SJSA1 (cell line): ENCODE measurements at places on chromosomes 12 and 14.

DNA sequence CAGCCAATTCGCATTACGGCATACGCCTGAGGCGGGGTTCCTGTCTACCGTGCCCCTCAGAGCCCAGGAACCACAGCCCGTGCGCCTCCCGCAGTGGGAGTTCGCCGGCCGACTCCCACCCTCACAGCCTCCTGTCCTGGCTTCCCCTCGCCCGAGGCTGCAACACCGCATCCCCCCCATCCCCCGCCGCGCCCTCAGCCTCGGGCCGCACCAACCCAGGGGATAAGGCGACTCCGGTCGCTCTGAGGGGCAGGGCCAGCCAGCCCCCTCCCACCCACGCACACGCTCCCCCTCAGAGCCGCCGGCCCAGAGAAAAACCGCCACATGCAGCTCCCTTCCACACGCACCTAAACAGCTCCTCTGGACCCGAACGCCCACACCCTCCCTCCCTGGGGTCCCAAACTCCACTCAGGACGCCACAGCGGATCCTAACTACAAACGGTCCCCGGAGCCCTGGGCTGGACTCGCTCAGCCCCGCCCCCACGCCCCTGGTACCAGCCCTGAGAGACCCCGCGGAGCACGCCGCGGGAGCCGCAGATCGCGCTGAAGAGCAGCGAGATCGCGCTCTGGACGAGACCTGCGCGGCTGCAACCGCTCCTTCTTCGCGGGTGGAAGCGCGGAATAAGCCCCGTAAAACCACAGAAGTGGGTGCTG, at the start of gene C14orf39:
Gene C14orf39 (minus strand): TSS at position 466 of the 654 bp plus-strand sequence. CDS start 985 bp downstream, outside the sequence.
- peak; percentile 9 for DNase-seq

DNA sequence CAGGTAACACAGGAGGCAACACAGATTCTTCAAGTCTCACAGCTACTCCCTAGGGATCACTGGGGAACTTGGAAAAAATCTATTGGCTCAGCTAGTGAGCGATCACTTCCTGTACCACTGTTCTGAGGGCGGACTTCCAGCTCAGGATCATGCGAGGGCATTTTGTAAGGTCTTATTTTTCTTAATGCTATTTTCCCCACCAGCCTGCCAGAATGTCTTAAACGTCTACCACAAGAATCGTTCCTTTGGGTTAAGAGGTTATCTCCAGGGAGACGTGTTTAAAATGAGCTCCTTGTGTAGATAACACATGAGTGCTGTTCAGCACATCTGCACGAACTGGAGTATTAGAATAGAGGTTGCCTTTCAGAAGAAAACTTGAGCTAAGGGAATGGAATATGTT, 162.6 kb downstream of the ETNK1 start:
- no peak for DNase-seq

DNA sequence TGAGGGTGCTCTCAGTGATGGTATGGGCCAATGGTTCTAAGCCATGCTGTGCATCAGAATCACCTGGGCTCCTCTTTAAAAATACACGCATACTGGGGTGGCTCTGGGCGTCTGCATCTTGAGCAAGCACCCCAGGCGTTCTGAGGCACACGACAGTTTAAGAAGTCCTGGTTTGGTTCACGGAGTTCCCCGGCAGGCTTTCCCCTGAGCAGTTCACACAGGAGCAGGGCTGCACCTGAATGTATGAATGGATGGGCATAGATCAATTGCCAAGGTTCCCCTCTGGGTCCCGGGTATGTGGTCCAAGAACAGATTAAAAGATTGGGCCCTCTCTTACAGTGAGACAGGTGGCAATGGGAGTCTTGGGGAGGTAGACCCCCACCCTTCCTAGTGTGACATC, 395.3 kb downstream of the DPF3 start:
- no peak for DNase-seq

GRCh38 chr12:93019212-93019927, 90.3 kb upstream of the EEA1 start:
- no peak for DNase-seq

DNA sequence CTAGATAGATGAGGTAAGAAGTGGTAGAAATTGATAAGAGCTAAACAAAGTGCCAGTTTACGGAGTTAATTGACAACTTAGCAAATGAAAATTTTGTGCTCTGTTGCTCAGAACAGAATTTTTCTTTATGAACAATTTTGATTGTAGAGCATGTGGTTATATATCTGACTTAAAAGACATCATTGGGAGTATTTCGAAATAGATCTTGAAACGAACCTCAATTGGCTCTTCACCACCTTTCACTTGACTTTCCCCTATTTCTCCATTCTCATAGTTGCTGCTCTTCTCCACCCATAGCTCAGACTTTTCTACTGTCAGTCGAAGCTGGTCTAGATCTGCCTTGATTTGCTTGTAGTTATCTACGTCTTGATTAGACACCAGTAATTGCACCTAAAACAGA, 212.1 kb downstream of the ITPR2 start:
- no peak for DNase-seq

GRCh38 chr14:65718629-65719028, 306.1 kb downstream of the FUT8 start:
- DNase-seq: no peak

GRCh38 chr12:120439646-120440247, 1.8 kb downstream of the COX6A1 start:
- DNase-seq: peak; percentile 25

- DNase-seq: no peak
These were observed 312.5 kb upstream of the PDE3A start for GRCh38 chr12:20055856-20056255.

DNA sequence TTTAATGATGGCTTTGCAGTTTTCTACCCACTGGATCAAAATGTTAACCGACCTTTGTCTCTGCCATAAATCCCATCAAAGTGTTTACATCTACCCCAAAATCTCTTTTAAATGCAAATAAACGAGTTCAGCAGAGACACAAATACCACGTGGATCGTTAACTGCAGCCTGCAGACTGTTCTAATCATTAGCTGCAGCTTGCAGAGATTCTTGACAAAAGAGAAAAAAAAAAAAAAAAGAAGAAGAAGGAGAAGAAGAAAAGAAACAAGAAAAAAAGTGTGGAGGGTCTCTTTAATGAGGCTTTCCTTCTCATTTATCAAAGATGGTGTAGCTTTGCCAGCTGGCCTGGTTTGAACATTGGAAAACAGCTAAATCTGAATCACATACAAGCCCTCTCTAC, 275.7 kb downstream of the NEDD1 start:
- no peak for DNase-seq

DNA sequence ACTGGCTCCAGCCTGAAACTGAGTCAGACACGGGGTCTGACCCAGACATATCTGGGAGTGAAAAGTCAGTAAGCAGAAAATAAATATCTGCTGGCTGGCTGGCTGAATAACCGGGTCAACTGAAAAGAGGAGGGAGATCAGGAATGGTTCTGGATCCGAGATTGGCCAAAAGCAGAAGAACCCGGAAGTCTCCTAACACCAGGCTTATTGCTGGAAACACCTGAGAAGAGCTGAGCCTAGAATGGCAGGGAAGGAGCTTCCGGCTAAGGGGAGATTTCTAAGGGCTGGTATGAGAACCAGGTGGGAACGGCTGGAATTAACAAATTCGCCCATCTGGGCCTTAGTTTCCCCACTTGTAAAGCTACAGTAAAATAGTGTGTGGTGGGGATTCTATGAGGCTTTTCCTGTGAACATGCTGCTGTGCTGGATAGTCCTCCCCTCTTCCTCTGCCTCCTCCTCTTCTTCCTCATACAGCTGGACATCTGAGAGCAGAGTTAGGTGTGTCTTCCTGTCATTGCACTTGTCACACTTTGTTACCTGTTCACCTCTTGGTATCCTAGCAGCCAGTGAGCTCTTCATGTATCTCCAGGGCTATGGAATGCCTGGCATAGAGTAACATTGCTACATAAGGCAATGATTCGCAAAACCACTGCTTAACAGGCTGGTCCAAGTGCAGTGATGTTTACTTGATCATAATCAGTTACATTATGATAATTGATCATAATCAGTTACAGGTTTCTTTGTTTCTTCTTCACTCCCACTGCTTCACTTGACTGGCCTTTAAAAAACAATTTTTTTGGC, 2.0 kb upstream of the SHMT2 start:
- no peak for DNase-seq

DNA sequence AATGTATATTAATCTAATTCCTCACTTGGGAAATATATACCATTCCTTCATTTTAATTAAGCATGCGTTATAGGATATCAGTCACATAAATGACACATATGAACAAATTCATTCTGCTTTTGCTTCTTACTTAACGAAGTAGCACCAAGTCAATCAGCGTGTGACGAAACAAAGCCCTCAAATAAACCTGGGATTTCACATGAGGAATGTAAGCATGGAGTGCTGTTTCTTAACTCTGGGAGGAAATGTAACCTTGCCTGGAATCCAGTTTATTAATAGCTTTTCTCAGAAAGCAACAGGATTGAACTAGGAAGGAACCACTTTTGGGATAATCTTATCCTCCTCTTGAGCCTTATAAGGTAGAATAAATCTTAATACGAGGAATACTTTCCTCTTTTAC, 72.0 kb downstream of the NIN start:
- DNase-seq: no peak

DNA sequence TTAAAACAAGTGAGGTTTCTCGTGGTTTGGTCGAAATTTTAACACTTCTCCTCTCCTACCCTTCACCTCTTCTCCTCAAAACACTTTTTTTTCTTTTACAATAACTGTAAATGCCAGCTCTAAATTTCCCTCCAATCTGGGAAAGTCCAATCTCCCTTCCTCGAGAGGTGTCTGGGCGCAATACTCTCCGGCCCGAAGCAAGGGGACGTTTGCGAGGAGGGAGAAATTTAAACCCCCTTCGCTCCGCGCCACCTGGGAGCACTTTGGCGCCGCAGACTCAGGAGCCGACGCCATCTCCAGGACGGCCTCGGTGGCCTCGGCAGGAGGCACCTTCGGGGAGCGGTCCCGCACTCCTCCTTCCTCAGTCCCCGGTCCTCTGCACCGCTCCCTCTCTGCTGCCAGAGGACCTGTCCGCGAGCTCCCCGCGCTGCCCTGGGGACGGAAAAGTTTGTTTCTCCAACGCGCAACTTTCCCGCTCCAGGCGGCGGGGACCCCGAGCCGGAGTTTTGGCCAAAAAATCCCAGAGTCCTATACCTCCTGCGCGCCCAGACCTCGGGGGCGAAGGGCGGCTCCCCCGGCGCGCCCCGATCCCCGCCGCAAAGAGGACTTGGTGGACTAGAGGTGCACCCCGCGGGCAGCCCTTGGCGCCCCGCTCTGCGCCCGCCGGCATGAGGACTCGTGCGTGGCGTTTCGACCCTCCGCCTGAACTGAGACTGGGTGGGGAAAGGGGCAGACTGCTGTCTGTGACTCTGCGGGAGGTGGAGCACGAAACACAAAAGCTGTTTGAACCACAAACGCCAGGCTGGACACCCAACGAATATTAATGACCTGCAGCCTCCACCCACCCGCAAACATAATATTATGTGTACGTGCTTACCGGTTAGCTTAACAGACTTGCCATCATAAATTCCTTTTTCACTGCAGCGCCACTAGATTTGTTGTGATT, 95.2 kb upstream of the HMGA2 start:
- peak; percentile 93 for DNase-seq

DNA sequence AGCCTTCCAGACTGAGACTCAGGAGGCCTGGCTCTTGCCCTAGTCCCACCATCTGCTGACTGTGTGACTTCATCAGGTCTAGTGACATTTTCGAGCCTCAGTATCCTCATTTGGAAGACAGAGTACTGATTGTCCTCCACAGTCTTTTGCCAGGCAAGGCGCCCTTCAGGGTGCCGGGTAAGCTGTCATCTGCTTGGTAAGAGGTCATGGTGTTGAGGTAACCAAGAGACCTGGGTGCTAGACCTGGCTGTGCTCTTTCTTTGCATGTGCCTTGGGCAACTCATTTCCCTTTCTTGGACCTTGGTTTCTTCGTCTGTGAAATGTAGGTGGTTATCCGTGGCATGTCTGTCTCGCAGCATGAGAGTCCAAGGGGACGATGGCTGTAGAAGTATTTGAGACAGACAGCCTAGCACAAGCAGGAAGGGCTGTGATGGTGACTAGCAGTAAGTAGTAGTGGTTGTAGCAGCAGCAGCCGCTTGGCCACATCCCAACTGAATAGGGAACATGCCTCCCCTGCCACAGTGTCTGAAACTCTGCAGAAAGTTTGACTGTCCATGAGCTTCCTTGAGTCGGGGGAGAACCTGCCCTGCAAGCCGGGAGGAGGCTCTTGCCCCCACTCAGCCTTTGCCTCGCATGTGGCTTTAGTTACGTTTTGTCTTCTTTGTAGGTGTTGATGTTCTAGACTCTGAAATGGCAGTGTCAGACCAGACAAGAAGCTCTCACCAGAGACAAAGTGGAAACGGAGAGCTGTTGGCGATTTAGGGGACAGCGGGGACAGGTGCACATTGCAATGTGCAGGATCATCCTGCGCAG, 40.3 kb downstream of the EVL start:
- no peak for DNase-seq

GRCh38 chr14:64475585-64476273, 10.4 kb downstream of the AKAP5 start:
- DNase-seq: no peak

- DNase-seq: no peak
These were observed 142.0 kb downstream of the PLXNC1 start for GRCh38 chr12:94290353-94290752.

GRCh38 chr12:29269706-29270408, 111.1 kb downstream of the ERGIC2 start:
- no peak for DNase-seq

DNA sequence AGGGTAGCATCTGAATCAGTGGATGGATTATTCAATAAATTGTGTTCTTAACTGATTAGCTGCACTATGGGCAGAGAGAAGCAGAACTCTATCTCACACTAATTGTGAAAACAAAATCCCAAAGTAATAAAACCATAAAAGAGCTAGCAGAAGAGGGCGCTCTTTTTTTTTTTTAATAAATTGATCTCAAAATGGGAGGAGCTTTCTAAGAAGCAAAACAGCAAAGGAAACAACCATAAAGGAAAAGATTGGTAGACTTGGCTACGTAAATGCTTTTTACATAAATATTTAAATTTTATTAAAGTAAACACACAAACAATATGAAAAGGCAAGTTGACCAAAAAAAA, 1.5 kb upstream of the TM7SF3 start:
- peak; percentile 54 for DNase-seq

GRCh38 chr14:89266754-89267153, 150.3 kb downstream of the FOXN3 start:
- no peak for DNase-seq
